T-helper 17 cell (primary cell): ENCODE measurements at places on chromosomes 5 and 9.

DNA sequence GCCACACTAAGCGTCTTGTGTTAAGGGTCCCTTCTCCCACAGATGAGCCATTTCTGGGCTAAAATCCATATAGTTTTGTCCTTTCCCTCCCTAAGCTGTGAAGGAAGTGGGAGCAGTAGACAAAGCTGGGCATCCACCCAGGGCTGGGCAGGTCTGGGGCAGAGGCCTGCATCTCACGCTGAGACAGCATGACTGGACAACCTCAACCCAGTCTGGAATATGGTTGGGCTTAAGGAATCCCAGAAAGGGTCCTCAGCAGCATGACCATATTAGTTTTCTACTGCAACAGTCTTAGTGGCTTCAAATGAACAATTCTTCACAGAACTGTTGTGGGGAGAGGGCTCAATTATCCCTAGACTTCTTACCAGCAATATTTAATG lies 173.8 kb downstream of the AUH start:
- no peak for DNase-seq

- no peak for DNase-seq
Measured at GRCh38 chr9:95572381-95573151, 55.8 kb upstream of the PTCH1 start.

DNA sequence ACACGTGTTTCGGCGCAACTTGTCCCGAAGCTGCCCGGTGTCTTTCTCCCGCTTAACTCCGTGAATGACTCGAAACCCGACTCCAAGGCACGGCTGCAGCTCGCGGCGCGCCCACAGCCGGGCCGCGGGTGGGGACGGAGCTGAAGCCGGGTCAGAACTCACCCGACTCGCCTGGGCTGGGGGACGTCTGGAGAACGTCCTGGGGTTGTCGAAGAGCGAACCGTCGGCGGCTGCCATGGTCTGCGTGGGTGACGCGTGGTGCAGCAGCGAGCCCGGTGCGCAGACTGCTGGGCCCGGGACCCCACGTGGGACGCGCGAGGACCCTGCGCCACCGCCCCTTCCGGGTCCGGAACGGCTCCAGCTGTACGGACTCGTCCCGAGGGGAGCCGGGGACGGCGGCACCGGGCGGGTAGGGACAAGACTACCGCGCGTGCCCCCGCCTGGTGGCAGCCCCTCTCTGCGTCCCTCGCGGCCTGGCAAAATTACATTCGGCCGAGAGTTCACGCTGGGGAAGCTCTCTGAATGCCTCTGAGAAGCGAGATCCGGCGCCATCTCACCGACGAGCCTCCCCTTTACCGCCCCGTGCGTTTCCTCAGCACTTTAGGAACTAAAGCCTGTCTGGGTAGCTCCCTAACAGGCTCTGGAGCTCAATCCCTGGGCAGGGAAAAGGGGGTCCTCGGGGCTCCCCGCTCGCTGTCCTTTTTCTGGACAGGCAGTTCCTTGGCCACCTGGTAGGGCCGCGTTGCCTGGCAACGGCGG lies at the start of gene DDX31:
Gene DDX31, minus strand, starts transcription at position 286 of the 759 bp plus-strand sequence. Its CDS starts 49 bp downstream, at position 237.
- peak; percentile 81 for DNase-seq

DNA sequence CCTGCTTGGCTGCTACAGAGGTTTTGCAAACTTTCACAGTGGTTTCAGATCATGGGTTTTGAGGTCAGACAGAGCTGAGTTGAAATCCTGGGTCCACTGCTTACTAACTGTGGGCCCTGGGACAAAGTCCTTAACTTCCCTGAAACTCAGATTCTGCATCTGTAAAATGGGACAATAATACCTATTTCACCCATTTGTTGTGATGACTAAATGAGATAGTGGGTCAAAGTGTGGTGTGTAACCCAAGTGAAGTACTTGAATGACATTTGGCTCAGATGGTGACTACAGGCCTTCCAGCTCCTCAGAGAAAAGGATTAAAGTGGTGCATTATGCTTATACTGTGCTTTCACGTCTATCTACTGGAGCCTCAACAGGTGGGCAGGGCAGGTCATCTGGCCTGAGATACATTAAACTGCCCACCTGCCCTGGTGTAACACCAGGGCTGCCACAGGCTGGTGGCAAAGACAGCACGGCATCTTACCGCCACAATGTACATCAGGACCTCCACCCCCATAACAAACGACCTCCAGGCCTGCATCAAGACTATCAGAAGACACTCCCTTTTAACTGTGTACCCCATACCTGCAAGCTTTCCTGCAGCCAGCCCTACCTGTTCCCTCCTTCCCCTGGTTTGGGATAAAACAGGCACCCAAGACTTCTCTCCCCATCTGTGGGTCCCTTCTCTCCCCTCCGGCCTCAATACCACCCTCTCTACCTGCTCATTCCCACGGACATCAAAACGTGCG lies 846 bp upstream of the TRAF1 start:
- DNase-seq = no peak

- DNase-seq = no peak
Measured at GRCh38 chr5:95707055-95707454, 24.1 kb upstream of the RHOBTB3 start.

DNA sequence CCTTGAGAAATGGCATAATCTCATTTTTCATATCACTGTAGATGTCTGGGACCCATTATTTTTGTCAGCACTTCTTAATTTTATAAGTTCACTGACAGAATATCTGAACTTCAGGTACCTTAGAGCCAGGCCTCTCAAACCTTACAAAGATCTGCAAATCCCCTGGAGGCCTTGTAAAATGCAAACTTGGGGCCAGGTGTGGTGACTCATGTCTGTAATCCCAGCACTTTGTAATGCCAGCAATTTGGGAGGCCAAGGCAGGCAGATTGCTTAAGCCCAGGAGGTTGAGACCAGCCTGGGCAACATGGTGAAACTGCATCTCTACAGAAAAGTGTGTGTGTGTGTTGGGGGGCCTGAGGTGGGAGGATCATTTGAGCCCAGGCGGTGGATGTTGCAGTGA lies 30.8 kb downstream of the RASGRF2 start:
- no peak for DNase-seq

DNA sequence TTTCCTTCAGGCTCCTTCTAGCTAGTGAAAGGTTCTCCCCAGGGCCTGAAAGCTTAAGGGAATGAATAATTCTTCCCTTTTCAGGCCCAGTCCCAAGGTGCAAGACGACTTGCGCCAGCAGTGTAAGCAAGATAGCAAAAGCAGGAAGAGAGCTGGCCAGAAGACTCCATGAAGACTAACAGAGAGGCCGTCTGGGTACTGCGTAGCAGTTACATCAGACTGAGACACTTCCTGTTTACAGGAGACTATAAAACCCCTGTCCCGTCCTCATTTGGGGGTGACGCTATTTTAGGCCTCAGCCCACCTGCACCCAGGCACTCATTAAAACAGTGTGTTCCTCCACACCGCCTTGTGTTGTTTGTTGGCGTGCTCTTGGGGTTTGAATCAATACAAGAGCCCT lies 90.7 kb upstream of the MOCS2 start:
- no peak for DNase-seq

DNA sequence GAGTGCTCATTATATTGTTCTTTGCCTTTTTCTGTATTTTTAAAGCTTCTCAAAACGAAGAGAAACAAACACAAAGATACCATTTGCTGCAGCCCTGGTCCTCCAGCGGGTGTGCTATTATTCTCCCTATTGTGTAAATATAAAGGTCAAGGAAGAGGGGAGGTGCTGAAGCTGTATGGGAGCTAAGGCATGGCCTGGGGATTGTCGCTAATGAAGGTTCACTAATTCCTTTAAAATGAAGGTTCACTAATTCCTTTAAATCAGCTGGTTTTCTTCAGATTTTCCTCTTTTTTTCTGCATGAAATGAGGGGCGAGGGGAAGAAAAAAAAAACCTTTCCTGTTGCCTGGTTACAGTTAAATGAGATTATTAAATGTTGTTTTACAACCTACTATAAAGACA lies 74.5 kb upstream of the MAP1B start:
- DNase-seq = no peak

DNA sequence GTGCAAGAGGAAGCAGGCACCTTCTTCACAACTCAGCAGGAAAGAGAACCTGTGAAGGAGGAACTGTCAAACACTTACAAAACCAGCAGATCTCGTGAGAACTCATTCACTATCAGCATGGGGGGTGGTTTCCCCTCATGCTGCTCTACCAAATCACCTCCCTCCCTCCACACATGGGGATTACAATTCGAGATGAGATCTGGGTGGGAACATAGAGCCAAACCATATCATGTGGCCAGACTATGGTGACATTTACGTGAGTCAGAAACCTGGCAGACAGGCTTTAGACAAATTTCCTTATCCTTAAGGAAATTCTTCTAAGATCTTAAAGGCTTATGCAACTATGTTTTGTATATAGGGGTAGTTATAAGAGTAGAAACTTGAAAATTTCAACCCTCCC lies 8.7 kb upstream of the AOPEP start:
- no peak for DNase-seq

DNA sequence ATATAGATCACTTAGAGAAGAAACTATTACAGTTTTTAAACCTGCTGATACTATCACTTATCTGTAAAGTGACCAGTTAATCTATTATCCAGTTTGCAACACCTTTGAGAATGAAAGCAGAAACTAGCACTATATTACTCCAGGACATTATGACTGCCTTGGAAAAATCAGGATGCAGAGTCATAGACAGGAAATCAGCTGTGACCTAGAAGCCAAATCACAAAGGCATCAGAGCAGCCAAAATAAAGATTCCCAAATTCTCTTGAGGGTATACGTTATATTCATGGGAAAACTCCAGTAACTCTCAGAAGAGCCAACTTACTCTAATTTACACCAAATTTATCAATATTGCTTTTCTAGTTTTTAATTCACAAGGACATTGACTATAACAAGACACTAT lies 49.9 kb downstream of the CDO1 start:
- no peak for DNase-seq

DNA sequence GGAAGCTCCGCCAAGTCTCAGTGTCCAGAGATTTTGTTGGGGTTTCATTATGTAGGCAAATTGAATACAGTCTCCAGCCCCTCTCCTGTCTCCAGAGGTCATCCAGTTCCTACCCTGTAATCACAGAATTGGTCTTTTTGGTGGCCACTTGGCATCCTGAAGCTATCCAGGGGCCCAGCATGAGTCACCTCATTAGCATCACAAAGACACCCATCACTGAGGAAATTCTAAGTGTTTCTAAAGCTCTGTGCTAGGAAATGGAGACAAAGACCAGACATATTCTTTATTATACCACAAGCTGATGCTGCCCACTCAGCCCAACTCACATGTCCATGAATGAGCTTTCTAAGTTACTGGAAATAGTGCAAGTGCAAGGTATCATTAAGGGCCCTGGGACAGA lies 229.9 kb downstream of the DOCK8 start:
- no peak for DNase-seq
